Activated naive CD4-positive, alpha-beta T cell treated with anti-CD3 and anti-CD28 coated beads, Interleukin-2, amount 10 ng/mL, durations not matched to agents 7 days and 5 days (primary cell): ENCODE measurements at places on chromosomes 6 and 20.

DNA sequence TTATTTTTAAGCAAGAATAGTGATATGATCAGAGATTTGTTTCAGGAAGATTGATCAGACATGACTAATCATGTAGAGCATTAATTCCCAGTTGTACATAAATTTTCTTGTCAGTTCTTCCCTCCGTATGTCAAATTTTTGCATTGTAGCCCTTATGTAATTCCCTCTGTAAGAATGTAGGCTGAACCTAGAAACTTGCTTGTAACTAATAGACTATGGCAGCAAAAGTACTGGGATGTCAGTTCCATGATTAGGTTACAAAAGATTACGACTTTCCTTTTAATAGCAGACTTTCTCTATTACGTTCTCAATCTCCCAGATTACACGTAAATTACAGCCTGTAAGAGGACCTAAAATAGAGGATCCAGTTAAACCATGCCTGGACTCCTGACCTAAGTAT lies 79.4 kb upstream of the EPHA7 start:
- no peak for DNase-seq

GRCh38 chr20:49344975-49345374 lies 67.1 kb upstream of the ZNFX1 start:
- no peak for DNase-seq

DNA sequence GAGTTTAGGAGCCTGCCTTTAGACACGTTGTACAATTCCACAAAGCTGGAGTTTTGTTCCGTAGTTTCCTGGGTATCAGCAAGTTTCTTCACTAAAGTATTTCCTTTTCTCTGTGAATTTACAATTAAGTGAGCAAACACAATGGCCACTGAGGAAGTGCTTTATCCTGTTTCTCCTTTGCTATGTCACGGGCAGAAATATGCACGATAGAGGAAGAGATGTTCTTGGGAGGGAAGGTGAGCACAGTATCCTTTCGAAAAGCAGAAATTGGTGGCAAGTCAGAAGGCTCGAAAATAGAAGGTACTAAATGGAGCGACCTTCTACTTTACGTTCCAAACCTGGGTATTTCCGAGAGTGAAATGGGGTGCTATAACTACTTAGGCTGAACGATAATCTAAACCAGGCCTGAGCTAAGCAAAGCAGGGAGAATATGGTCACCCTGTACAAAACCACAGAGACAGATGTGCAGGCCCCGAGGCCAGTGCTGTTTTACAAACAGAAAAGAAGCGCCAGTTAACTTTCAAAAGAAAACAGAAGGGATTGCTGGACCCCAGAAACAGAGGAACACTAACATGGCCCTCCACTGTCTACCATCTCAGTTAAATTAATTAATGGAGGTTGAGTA lies 259.6 kb downstream of the TBC1D7 start:
- DNase-seq, result no peak

DNA sequence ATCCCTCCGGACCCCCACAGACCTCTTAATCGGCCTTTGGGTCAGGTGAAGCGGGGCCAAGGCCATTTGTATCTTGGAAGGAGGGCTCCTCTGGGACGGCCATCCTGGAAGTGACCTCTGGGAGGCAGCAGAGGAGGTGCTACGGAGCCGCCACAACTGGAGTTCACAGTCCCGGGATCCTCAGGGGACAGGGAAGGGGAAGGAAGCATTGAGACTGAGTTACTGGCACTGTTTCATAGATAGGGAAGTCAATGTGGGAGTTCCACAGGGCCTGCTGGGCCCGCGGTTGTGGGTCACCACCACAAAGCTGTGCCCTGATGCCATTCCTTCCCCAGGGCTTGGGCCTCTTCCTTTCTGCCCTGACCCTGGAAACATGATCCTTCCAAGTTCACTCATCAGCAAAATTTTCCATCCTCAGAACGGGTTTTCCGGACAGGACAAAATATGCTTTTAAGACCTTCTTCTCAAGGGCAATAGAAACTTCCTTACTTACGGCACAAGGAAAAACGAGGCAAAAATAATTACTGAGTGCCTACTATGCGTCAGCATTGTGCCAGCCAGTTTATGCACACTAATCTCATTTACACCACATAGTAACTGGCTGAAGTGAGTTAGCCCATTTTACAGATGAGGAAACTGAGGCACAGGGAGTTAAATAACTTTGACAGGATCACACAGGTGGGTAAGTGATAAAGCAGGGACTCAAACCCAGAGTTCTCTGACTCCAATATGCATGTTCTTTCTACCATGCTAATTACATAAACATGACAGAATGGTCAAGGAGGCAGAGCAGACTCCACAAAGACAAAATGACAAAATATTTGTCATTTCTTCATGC lies 143.8 kb downstream of the UNC5CL start:
- no peak for DNase-seq

GRCh38 chr6:43765776-43766499 lies 4.1 kb upstream of the VEGFA start:
- DNase-seq, result no peak

- DNase-seq, result peak; percentile 54
These were observed 129.6 kb downstream of the ZDHHC14 start for GRCh38 chr6:157510323-157511188.

DNA sequence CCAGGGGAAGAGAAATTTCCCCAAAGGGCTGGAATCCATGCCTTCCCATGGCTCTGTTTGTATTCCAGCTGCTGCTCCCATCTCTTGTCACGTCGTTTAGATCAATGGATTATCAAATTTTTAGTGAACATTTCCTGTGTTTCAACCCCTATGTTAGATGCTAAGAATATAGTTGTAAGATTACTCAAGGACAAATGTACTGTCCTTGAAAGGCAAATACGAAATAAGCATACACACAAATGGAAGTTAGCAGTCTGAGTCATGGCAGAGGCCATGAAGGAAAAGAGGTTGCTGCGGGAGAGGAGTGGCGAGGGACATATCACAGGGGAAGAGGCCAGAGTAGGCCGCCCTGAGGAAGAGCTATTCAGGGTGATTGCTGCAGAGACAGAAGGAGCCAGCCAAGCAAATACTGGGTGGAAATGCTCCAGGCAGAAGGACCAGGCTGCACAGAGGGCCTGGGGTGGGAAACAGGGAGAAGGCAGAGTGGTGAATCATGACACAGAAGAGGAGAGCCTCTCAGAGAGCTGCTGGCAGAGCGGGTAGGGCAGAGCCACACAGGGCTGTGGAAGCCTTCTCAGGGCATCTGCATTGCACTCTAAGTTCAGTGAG lies 219.2 kb upstream of the LRFN2 start:
- no peak for DNase-seq

- DNase-seq, result no peak
These were observed 32.7 kb upstream of the MRPS10 start for GRCh38 chr6:42250274-42250931.
